CD8-positive, alpha-beta memory T cell (primary cell): ENCODE measurements at places on chromosomes 1 and 21.

- peak; percentile 59 for DNase-seq
These were observed 15.1 kb downstream of the BLACAT1 start for GRCh38 chr1:205440476-205441317.

GRCh38 chr1:22772014-22772413 is 61.4 kb downstream of the EPHB2 start:
- no peak for DNase-seq

- DNase-seq = no peak
These were observed 16.7 kb downstream of the AMPD2 start for GRCh38 chr1:109636201-109636952.

DNA sequence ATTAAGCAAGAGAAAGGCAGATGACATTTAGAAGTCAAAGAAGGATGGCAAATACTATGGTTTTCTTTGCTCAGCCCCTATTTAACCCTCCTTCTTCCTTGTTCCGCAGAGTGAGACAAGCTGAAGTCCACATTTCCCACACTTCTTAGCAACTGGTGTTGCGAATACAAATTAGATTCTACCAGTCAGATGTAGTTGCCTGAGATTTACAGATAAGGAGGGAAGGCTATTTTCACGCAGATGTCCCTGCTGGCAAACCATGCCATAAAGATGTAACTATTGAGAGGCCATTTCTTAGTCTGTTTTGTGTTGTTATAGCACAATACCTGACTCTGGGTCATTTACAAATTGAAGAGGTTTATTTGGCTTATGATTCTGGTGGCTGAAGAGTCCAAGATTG is 84.3 kb downstream of the ZC3H11B start:
- DNase-seq = no peak

- no peak for DNase-seq
These were observed 89.1 kb upstream of the IVNS1ABP start for GRCh38 chr1:185406006-185406690.

GRCh38 chr1:231869364-231869763 is 242.8 kb downstream of the DISC1 start:
- DNase-seq = no peak

- DNase-seq = no peak
These were observed 227.2 kb downstream of the PTGER3 start for GRCh38 chr1:70820396-70820795.

DNA sequence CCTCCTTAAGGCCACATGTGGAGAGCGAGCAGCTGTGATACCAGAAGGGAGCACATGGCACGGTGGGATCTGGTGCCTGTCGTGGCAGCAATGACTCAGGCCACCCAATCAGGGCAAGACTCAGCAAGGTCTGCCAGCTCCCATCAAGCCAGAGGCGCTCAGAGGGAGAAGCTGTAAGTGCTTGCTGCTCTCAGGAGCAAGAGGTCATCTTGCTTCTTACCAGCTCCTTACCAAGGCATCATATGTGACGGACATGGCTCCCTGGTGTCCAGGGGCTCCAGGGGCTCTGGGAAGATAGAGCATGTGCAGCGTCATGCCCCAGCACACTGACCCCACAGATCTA is 72.9 kb downstream of the ITPKB start:
- peak; percentile 36 for DNase-seq

GRCh38 chr21:15872236-15872635 is 142.5 kb downstream of the USP25 start:
- no peak for DNase-seq

DNA sequence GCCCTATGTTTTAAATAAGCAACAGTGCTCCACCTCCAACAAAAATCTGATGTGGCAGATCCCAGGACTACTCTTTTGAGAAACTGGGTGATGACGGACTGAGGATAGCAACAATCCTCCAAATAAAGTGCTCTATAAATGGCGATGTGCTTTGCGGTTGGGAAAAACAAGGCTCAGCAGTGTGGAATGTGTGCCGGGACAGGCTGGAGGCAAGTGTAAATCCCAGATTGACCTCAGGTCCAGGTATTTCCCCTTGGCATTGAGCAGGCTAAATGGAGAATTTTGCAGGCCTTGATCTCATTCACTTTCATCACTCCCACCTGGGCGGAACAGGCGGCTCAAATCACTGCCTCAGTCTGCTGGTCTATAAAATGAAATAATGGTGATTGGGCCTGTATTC is 35.1 kb downstream of the LRRC42 start:
- no peak for DNase-seq

DNA sequence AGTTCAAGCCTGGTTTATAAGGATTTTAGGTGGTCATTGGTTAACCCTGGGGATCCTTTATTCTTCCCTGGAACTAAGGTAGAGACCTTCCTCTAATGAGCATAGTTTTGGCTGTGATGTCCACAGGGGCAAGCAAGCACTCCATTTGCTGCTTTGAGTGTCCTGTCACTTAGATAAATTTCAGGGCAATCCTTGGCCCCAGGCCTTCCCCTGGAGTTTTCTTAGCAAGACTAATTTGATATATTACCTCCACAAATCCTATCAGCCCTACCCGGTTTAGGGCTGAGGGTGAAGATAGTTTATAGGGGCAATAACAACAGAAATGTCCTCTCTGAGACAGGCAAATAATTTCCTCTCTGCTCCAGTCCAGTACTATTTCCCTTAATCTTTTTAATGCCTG is 166.6 kb downstream of the CYYR1 start:
- no peak for DNase-seq

DNA sequence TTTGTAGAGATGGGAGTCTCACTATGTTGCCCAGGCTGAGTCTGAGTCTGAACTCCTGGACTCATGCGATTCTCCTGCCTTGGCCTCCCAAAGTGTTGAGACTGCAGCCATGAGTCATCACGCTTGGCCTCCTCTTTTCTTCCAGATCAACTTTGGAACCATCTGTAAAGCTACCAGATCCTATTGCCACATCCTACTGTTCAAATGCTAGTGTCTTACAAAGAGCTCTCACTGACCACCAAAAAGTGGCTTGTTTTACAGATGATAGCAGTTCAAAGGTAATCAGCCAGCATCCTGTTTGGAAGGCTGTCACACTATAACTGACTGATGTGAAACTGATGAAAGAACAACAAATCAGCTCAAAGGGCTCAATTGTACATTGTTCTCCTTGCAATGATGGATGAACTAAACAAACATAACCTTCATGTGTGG is 221.6 kb downstream of the AKT3 start:
- DNase-seq = no peak

DNA sequence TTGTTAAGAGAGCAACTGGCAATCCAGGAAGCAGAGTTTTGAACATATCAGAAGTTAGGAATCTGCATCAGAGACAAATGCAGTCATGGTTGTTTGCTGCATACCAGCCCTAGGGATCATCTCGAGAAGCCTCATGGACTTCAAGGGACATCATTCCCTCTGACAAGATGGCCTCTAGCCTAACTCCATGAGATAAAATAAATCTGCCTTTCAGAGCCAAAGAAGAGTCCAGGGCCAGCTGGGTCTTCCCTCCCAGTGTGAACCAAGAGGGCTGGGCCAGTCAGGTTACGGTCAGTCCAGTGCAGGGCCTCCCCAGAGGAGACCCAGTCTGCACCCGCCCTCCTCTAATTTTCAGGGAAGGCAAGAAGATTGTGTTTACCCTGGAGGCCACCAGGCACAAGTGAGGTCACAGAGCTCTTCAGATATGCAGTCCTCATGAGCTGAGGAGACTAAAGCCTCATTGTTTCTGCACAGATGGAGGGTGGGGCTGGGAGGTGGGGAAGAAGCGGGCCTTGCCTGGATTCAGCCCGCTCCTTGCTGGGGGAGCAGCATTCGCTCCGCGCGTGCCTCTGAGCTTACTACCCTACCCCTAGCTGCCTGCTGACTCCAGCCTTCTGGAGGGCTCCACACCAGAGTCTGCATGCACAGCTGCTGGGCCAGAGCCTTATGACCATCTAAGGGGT is 52.8 kb downstream of the CAPN2 start:
- DNase-seq = no peak

- no peak for DNase-seq
These were observed 214.7 kb upstream of the EDN2 start for GRCh38 chr1:41698916-41699860.

DNA sequence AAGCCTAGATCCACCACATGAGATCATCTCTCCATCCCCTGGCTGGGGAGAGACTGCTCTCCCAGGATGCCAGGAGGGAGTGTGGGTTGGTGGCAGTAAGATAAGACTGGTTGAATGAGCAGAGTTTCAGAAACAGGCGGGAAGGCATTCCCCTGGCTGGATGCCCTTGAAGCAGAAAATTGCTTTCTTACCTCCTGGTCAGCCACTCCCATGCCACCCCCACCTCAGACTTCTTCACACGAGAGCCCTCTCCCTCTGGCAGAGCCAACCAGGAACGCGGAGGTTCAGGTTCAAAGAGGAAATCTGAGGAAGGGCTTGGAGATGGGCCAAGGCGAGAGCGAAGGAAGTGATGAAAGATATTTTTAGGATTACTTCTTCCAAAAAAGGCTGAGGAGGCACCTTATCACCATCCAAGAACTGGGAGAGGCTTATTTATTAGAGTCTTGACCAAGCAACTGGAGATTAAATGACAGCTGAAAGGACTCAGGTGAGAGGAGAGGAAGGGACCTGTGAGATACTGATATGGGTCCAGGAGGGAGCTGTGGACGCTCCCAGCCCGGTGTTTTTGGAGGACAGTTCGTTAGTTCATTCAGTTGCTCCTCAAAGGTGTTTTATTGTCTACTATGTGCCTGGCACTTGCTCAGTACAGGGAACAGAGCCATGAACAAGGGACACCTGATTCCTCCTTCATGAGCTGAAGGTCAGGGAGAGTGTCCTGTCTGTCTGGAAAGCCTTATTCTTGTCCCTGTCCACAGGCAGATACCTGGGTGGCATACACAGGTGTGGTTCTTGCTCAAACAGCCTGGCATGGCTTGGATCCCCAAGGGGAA is 18.9 kb upstream of the SLC26A9 start:
- DNase-seq = no peak

- DNase-seq = no peak
These were observed 13.4 kb upstream of the ARHGEF10L start for GRCh38 chr1:17525996-17526686.

DNA sequence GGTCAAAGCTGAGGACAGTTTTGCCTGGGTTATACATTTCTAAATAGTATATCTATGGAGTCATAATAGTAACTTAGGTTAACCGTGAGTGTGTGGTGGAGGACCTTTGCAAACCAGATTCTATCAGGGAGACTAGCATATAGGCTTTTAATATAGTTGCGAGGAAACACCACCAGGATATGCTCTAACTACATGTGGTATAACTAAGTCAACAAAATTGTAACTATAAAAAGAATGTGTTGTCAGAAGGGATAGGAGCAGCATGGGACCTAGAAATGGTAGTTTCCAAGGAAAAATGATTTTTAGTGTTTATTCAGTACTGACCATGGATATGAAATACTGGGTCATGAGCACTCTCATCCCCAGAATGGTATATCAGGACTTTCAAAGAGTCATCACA is 338.1 kb downstream of the TGFB2 start:
- DNase-seq = no peak

DNA sequence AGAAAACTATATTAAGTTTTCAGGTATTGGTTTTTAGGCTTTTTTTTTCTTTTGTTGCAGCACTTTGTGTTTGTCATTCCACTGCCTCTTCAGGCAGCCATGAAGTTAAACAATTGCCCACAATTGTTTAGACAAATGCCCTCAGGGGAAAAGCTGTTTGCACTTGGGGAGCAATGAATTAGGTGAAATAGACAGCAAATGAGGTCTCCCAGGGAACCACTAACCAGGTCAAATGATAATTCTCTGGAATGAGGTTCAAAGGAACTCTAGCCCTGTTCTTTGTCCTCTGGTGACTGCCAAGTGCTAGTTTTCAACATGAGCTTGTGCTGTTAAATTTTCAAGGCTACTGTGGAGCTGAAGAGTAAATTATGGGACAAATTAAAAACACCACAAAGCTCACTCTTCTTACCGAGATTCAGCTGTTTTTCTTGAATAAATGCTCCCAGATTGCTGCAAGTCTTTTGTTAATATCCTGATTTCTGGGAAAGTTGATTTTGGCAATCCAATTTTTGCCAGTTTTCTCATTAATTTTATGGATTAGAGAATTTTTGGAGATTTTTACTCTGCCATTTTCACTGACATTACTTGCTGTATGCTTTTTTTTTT is 15.1 kb upstream of the MAB21L3 start:
- no peak for DNase-seq

- DNase-seq = no peak
These were observed 54.7 kb upstream of the ARTN start for GRCh38 chr1:43878854-43879253.

- DNase-seq = no peak
These were observed 363.6 kb downstream of the PBX1 start for GRCh38 chr1:164922585-164922984.

GRCh38 chr1:52588027-52588426 is 14.1 kb upstream of the GPX7 start:
- DNase-seq = no peak

DNA sequence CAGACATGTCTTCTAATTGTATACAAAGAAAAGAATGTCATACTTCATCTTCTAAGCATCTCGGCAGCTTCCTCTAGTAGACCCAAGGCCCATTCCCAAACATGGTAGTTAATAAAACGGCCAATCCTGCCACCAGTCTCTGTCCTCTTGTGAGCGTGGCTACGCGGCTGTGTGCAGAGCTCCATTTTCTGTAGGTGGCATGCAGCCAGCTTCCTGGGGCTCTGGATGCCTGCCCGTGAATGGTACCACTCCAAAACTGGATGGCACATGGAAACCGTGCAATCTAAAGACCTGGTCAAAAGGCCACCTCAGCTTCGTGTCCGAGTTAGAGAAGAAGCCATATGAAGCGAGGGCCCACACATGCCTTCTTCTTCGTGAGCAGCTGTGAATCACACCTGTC is 110.7 kb downstream of the SIPA1L2 start:
- DNase-seq = no peak
